Skeletal muscle cell (primary cell): ENCODE measurements at places on chromosomes 7 and 10.
A peak's percentile ranks its signal among the peaks of the same experiment; 100 is the strongest.

GRCh38 chr7:100080907-100081534 is 502 bp downstream of the ZNF3 start:
- no peak for DNase-seq

DNA sequence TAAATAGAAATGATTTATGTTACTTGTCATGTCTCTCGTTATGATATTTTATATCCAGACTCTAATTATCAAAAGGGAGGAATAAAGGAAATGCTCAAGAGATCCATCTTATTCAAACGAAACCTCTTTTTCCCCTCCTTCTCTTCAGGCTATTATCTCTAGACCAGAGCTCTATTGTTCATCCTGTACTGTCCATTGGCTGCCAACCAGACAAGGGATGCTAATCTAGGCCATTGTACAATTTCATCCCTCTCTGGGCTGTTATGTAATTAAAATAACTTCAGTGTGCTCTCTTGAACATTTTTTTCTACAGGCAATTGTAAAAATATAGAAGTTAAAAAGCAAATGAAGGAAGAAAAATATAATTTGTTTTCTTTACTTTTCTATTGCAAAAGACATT is 220.4 kb downstream of the HDAC9 start:
- no peak for DNase-seq

GRCh38 chr7:43511029-43511428 is 71.9 kb upstream of the STK17A start:
- DNase-seq: no peak

DNA sequence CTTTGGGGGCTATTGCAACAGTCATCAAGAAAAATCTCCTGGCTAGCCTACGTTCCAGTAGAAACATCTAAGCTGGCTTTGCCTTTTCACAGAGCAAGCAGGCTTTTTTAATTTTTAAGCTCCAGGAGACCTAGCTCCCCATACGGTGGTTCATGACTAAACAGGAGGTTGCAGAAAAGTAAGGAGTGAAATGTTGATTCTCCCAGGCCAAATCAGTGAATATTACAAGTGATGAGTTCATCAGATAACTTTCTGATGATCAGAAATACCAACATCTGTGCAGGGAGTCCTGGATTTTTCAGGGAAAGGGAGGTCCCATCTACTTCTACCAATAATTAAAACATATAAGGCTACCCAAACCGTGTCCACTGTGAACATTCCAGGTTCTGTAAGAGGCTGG is 477.3 kb upstream of the CELF2 start:
- no peak for DNase-seq

DNA sequence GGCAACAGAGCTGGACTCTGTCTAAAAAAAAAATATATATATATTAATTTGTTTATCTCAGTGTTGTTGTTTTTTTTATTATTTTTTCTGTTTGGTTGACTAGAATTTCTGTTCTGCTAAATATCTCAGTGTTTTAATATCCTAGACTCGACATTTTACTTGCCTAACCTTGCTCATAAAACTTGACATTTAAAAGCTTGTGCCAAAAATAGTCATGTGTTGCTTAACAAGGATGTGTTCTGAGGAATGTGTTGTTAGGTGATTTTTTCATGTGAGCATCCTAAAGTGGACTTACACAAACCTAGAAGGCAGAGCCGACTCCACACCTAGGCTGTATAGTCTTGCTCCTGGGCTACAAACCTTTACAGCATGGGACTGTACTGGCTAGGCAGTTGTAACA is 23.1 kb downstream of the NRBF2 start:
- DNase-seq: no peak

- DNase-seq: no peak
Observed at GRCh38 chr7:3415861-3416312, 114.8 kb downstream of the SDK1 start.

DNA sequence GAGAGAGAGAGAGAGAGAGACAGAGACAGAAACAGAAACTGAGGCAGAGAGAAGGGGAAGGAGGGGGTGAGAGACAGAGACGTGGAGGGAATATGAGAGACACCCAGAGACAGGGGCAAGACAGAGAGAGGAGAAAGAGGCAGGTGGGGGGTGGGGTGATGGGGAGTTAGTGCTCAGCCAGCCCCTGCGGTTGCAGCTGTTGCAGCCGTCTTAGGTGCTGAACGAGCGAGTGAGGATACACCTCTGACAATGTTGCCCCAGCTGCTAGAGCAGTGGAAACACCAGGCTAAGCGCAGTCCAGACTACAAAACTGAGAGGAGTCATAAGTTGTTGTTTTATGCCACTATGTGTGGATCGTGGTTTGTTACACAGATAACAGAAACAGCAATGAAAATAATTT is 328.2 kb upstream of the SHH start:
- DNase-seq: no peak

DNA sequence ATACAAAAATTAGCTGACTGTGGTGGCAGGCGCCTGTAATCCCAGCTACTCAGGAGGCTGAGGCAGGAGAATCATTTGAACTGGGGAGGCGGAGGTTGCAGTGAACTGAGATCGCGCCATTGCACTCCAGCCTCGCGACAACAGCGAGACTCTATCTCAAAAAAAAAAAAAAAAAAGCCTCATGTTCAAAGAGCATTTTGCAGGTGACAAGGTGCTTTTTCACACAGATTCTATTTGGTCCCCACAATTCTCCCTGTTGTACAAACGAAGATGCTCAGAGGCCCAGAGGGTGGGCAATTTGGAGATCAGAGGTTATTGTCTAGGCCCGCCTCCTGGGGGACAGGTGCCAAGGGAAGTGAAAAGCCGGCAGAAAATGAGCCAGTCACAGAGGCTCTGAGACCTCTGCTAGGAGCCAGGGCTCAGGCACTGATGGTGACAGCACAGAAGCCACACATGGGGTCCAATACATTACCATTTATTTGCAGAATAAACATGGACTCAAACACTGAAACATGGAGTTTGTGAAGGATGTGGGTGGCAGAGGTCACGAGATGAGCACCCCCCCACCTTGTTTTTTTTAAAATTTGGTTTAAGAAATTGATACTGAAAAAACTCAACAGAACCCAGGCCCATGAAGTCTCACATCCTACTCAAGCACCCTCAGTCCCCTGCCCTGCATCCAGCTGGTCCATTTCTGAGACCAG is 882 bp upstream of the GAL3ST4 start:
- DNase-seq: no peak

GRCh38 chr10:64813391-64813790 is 1292.2 kb downstream of the REEP3 start:
- no peak for DNase-seq

GRCh38 chr7:39894904-39895303 is 55.2 kb upstream of the CDK13 start:
- no peak for DNase-seq

DNA sequence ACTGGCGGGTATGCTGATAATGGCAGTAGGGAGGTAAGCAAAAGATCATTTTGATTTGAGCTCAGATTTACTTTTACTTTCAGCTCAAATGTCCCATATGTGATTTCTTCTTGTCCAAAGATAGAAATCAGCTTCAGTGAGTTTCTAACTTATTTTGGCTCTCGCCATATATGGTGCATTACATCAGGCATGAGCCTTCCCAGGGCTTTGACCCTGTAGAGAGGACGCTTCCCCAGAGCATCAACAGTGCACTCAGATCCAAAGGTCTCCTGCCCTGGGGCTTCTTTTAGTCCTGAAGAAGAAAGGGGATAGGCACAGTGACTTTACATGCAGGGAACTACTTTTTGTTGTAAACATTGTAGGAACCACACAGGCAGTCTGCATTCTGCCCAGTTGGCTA is 128.6 kb upstream of the PDLIM1 start:
- no peak for DNase-seq

- DNase-seq: no peak
Observed at GRCh38 chr7:18706670-18707069, 211.1 kb downstream of the HDAC9 start.

- DNase-seq: no peak
Observed at GRCh38 chr10:71358277-71358676, 38.4 kb upstream of the CDH23 start.

GRCh38 chr7:142583446-142583845 is 165.8 kb upstream of the PRSS1 start:
- DNase-seq: peak; percentile 69

DNA sequence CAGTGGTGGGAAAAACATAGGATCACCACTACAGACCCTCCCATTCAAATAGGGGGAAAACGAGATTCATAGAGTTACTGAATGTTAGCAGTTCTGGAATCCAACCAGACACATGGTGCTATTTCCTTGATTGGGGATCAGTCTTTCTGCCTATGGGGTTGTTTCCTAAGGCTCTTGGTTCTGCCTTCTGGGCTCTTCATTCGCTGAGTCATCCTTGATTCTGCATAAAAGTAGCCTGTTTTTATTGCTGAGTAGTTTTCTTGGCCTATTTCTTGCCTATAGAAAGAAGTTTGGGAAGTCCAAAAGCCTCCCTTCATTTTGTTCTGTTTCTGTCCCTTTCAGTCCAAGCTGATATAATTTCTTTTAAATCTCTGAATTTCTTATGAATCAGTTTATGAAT is 99.3 kb upstream of the OIT3 start:
- DNase-seq: no peak
